H54 (cell line): ENCODE measurements at places on chromosomes 7 and 10.

DNA sequence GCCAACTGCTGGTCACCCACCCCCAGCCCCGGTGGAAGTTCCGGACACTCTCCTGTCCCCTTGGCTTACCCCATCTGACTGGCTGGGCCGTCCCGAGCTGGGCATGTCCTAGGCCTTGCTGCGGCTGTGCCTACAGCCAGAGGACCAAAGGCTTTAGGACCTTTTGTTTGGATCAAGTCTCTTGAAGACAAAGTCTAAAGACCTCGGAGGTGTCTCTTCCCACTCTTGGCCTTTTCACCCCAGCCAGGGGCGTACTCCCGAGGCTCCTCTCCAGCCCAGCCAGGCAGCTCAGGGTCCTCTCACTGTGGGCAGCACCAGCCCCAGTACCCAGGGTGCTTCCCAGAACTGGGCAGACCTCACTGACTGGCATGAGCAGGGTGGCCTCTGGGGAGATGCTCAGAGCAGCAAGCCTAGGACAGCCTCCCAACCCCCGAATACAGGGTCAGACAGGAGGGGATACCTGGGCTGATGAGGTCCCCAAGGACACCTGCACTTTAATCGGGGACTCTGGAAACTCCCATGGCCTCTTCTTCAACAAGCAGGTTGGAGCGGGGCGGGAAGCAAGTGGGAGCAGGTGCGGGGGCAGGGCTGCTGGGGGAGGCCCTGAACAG lies 2.7 kb upstream of the PWWP2B start:
- DNase-seq: no peak

DNA sequence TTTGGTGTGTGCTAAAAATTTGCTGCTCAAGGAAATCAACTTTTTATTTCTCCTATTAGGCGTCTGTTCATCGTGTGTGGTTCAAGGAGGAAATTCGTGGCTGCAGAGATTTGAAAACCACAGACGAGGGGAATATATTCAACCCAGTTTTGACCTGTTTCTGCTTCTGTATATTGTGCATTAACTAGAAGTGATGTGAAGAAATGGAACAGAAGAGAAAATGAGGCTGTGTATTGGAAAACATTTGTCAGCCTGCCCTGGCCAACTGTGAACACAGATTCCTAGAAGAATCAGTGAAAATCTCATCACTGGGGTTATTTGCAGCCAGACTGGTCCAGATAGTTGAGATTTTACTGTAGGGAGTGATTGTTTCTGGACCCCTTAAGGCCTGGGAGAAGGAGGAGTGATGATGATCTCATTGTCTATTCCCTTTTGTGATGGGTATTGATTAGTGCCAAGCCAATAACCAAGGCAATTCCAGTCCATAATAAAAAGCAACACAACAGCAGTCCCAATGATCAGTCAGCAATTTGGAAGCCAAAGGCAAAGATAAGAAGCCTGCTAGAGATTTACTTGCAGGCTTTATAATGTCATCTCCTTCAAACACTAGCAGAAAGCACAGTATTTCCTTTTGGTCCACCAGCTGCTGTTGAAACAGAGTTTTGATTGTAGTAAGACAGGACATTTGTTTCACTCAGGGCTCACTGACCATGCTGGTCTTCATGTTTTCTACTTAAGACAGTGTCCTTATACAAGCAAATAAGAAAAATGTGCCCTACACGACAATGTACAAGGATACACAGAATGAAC lies 339.4 kb downstream of the PRPF18 start:
- DNase-seq: no peak

GRCh38 chr7:38880454-38880853 lies 28.5 kb downstream of the VPS41 start:
- no peak for DNase-seq

- no peak for DNase-seq
These were observed 578.6 kb upstream of the GALNT17 start for GRCh38 chr7:70553364-70553763.

- no peak for DNase-seq
These were observed 247.8 kb upstream of the IGFBP3 start for GRCh38 chr7:46168671-46169383.

DNA sequence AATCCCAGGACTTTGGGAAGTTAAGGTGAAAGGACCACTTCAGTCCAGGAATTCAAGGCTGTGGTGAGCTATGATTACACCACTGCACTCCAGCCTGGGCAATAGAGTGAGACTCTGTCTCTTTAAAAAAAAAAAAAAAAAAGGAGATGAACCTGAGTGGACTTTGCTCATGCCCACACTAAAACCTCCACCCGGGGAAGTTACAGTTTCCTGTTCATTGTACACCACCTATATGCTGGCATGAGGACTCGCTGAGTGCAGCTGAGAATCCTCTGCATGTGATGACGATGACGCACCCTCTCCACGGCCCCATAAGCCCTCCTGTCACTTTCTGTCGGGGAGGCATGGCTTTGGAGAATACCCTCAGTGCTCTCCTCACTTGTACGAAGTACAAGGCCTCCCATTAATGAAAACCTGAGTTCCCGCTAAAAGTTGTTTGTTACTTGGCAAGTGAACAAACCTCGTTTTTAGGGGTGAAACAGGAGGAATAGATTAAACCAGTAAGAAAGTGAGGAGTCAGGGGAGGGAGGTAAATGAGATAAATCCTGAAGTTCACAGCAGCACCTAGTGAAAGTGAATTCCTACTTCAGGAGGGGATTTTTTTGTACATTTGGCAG lies 15.9 kb downstream of the TMEM176B start:
- DNase-seq: no peak

- no peak for DNase-seq
These were observed 60.8 kb downstream of the RAB18 start for GRCh38 chr10:27564880-27565279.

GRCh38 chr7:74304550-74304949 lies 15.3 kb downstream of the CLIP2 start:
- no peak for DNase-seq

DNA sequence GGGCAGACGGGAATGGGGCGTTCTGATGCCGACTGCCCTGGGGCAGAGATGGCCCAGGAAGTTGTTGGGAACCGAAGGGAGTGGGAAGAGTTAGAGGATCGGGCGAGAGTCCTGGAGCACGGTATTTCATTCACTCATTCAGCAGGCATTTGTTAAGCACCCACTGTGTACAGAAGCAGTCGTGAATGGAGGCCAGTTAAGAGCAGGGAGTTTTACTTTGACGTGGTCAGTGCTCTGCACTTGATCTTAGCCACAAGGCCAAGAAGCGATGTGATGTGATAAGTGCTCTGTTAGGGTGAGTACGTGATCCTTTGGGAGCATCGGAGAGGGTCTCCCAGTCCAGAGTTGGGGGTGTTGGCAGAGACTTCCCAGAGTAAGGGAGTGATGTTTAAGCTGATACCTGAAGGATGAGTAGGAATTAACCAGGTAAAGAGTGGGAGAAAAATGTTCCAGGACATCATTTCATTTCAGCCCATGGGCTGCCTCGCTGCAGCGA lies 890 bp downstream of the ZFYVE27 start:
- DNase-seq: peak; percentile 50

- DNase-seq: no peak
These were observed 39.0 kb downstream of the SCIN start for GRCh38 chr7:12609561-12609960.

GRCh38 chr10:8296734-8297101 lies 242.2 kb downstream of the GATA3 start:
- no peak for DNase-seq

DNA sequence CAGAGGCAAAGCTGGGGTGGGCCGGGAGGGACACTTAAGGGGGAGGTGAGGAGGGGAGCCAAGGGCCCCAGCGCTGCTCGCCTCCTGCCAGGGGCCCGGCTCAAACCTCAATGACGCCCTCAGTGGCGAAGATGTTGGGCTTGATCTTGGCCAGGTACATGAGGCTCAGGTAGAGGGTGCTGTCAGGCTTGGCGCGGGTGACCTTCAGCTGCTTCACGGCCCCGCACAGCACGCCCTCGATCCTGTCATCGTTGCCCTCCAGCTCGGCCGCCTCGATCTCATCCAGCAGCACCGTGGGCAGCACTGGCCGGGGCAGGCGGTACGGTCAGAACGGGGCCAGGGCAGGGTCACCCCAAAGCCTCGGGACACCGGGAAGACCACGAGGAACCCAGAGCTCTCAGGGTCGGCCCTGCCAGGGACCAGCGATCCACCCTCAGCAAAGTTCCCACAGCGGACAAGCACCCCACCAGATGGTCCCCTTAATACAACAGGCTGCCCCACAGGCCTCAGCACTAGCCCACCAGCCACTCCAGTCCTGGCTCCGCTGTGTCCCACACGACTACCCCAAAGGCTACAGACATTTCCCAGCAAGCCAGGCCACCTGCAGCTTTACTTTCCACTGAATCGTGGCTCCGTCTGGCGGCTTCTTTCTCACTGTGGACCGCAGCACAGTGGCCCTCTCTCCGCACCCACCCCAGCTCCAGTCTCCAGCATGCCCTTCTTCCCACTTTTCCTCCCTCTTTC lies 4.0 kb downstream of the INTS1 start:
- DNase-seq: no peak

GRCh38 chr10:86400705-86401587 lies 34.4 kb upstream of the GRID1 start:
- DNase-seq: peak; percentile 47

DNA sequence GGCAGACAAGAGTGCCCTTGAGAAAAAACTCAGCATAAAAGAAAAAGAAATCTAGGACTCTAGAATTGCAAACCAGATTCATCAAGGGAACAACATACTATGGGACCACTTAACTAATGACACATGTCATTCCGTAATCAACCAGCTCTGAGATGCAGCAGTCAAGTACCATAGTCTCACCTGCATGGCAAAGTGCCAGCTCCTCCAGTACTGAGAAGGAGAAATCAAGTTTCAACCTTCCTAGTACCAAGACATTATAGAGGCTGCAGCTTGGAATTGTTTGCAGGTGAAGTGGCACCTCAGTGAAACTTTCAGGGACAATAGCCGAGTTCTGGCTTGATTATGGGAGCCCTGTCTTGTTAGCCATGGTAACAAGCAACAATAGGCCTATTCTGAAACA lies 11.5 kb downstream of the STEAP1 start:
- no peak for DNase-seq

DNA sequence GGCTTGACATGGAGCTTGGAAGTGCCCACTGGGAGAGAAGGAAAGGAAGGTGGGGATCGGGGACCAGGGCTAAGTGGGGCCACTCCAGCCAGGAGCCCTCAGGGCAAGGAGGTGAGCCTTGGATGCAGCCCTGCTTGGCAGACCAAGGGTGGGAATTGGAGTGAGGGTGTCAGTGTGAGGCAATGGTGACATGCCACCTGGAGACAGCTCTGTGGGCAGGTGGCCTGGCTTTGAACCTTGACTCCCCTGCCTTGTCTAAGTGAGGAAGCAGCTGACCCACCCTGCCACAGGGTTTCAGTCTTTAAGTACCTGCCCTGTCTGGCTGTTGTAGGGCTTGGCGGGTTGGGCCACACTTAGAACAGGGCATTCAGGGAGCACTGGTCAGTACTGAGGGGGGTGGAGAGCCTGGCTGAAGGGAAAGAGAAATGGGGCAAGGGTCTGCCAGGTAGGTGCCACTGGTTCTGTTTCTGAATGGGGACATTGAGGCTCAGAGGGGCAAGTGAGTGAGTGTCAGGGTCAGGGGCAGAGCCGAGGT lies 4.8 kb downstream of the RAMP3 start:
- no peak for DNase-seq

GRCh38 chr10:76334255-76334654 lies 902.8 kb downstream of the LRMDA start:
- DNase-seq: no peak

GRCh38 chr7:83931968-83932367 lies 262.6 kb downstream of the SEMA3A start:
- no peak for DNase-seq

DNA sequence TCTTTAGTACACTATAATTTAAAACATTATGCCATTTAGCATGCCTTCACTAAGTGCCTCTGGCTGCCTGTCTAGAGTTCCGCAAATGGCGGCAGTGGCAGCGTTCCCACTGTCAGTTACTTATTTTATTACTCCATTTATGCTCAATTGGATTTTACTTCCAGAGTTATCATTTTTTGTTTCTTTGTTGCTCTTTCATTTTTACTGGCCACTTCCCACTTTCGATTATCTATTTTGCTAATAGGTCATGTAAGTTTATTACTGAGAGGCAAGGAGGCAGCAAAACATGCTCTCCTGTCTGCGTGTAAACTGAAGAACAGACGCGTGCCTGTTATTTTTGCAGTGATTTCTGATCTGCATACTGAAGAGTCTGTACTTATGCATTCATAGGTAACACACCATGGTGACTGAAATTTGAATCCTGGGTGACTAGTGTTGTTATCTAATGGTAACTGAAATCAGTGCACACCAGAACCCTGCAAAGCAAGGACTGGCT lies 23.1 kb downstream of the KDM7A start:
- no peak for DNase-seq

GRCh38 chr10:47366731-47367460 lies 17.2 kb downstream of the ZNF488 start:
- DNase-seq: no peak

- DNase-seq: peak; percentile 9
These were observed 120.2 kb upstream of the CTTNBP2 start for GRCh38 chr7:117993377-117994003.

GRCh38 chr10:1594372-1595241 lies 142.7 kb downstream of the ADARB2 start:
- no peak for DNase-seq

- no peak for DNase-seq
These were observed 55.0 kb upstream of the LBX1 start for GRCh38 chr10:101284101-101284743.

DNA sequence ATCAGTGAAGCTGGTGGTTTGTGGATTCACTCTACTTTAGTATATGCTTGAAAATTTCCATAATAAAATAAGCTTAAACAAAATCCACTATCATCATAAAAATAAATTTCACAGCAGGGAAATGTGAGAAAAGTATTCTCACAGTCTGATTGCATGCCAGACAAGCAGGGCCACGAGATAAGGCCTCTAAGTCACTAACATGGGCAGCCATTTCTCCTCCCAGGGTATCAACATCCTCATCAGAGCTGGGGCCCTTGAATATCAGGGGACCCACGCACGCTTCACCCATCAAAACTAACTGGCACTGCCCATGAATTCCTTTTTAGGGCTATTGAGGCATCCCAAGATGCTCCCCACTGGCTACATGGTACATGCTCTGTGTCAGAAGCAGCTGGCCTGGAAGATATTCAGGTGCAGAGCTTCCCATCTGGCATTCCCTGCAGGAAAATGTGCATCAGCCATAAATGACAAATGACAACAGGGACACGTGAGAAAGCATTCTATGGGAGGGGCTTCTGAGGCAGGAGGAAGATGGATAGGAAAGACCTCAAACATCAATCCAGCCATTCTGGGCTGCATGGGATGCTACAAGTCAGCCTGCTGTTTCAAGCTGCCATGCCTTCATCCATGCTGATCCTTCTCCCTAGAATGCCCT lies 17.4 kb downstream of the CCDC6 start:
- DNase-seq: no peak

- DNase-seq: no peak
These were observed 9.4 kb downstream of the GPR22 start for GRCh38 chr7:107479303-107479702.

DNA sequence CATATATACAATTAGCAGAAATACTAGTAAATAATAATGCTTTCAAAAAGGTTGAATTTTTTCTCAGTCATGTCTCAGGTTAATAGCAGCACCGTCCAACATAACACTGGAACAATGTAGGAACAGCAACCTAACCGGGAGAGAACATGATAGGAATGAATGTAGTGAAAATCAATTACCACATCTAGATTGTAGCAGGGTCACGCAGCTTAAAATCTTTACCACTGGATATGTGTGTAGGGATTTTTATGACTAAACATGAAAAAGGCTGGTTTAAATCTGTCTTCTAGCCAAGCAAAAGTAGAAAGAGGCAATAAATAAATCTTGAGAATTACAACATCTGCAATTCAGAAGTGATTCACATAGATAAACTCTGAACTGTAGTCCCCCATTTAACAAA lies 326.0 kb downstream of the DGKB start:
- DNase-seq: no peak
